Upper lobe of right lung (tissue), 1 donor: ENCODE measurements at places on chromosomes 5 and 9. TPM values are rescaled to one million over a fixed set of nuclear protein-coding genes. Genes with fewer than 3 reads are reported as not detected.

POLE3 gene
- 31.0 TPM for total RNA-seq

ZBED3 gene
- total RNA-seq, result 14.8 TPM

NXNL2 gene
- not detected for total RNA-seq

PCDHB11 gene
- total RNA-seq, result 2.0 TPM

PNPLA7 gene
- total RNA-seq, result 13.7 TPM

PTGES gene
- total RNA-seq, result 2.1 TPM

ACTBL2 gene
- not detected for total RNA-seq

IL13 gene
- not detected for total RNA-seq

RNF38 gene
- total RNA-seq, result 49.7 TPM

HTR1A gene
- total RNA-seq, result not detected

RPS14 gene
- total RNA-seq, result 1,578 TPM

CA9 gene
- total RNA-seq, result 0.55 TPM

ST8SIA4 gene
- 17.8 TPM for total RNA-seq

ZNF483 gene
- 8.7 TPM for total RNA-seq

PPIC gene
- total RNA-seq, result 43.0 TPM

IFNE gene
- total RNA-seq, result not detected

DNA sequence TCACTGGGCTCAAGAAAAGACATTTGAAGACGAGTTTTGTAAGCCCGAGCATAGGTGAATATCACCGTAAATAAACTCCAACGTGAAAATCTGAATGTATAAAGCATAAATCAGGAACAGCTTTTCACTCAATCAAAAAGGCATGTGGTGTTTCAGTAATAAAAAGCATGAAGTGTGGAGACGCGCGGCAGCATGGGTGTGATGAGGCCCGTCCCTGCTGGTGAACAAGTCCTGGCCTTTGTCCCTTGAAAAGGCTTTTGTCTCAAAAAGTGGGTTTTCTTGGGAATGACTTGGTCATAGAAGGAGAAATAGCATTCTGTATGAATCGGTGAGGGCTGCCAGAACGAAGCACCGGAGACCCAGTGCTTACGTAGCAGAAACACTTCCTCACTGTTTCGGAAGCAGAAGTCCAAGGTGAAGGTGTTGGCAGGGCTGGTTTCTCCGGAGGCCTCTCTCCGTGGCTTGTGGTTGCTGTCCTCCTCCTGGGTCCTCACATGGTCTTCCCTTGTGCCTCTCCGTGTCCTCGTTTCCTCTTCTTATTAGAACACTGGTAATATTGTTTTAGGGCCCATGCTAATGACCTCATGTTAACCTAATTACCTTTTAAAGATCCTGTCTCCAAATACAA lies 24.9 kb downstream of the ROPN1L start:
- DNase-seq, result no peak

DNA sequence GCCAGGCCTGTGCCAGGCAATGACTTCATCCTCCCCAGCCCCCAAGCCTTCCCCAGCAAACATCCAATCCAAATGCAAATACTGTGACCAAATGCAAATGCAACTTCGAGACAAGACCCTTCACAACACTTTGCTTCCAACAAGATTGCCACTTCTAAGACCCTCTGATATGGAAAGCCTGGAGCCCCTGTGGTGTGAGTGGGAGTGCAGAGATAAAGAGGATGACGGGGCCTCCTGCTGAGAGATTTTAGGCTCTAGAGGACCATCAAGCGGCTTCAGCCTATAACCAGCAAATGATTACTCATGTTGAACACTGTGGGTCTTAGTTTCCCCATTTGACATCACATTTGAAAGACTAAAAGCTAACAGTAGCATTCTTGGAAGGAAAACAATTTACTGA lies 46.6 kb upstream of the GABRP start:
- no peak for DNase-seq

DNA sequence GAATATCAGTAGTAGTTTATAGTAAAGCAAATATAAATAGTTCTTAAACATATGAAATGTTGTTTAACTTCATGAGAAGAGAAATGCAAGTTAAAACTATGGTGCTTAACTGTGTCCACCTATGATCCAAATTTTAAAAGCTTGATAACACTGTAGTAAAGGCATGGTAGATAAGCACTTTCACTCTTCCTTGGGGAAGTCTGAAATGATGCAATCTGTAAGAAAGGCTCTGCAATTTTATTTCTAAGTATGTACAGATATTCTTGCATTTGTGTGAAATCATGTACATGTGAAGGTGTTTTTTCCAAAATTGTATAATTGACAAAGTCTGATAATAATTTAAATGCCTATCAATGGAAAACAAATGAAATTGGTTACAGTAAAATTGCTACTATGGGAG lies 66.9 kb downstream of the SYK start:
- no peak for DNase-seq

DNA sequence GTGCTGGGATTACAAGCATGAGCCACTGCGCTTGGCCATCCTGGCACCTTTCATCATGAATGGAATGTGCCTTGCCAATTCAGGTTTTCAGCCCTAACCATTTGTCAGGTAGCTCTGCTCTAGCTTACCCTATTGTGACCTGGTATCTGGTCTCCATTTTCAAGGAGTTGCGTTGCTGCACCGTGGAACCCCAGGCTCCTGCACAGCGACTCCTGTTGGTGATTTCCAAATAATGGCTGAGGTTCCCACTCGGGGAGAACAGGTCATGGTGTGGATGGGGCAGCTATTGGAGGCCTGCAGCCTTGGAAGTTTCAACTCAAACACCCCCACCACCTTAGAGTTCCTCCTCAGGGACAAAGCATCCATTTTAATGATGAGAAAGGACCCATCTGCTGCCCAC lies 18.7 kb upstream of the CTSV start:
- DNase-seq, result no peak

- no peak for DNase-seq
Observed at GRCh38 chr9:78574354-78575045, 277.6 kb downstream of the PSAT1 start.

GRCh38 chr9:133057006-133057405 lies 4.8 kb upstream of the CEL start:
- DNase-seq, result no peak

DNA sequence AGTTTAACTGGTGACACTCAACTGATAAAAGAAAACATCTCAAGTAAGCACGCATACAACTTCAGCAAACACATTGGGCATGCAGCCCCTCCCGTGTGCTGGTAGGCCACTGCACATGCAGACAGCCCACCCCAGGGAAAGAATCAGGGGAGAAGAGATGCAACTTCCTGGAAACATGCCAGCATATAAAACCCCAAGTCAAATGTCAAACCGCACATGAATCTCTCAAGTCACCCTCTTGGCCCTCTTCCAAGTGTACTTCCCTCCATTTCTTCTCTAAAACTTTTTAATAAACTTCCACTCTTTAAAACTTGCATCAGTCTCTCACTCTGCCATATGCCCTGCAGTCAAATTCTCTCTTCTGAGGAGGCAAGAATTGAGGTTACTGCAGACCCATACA lies 732.7 kb downstream of the SEMA5A start:
- DNase-seq, result no peak

- no peak for DNase-seq
Observed at GRCh38 chr5:42950116-42950455, 90.0 kb downstream of the ANXA2R start.

DNA sequence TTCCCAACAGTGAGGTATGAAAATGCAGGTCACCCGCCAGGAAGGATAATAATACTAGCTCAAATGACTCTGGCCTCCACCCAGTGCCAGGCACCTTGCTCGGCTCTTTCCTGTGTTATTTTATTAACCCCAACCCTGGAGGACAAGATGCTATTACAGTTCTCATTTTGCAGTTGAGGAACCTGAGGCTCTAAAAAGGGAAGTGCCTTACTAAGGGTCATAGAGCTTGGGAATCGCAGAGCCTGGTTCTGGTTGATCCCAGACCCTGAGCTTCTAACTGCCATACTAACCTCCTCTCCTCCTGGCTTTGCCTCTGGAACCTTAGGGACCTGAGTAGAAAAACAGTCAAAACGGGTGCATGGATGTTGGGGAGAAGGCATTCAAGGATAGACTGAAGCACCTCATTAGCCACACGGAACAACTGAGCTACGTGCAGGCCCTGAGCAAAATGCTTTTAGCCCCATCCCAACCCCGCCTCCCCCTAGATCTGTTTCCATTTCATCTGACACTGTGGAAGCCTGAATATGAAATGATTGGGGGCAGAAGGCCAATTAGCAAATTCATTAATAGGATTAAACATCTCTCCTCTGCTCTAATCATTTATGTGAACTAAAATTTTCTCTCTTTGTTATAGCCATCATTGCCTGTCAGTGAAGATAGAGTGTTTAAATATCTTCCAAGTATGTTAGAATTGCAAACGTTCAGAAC lies 7.9 kb downstream of the KCNIP1 start:
- no peak for DNase-seq

DNA sequence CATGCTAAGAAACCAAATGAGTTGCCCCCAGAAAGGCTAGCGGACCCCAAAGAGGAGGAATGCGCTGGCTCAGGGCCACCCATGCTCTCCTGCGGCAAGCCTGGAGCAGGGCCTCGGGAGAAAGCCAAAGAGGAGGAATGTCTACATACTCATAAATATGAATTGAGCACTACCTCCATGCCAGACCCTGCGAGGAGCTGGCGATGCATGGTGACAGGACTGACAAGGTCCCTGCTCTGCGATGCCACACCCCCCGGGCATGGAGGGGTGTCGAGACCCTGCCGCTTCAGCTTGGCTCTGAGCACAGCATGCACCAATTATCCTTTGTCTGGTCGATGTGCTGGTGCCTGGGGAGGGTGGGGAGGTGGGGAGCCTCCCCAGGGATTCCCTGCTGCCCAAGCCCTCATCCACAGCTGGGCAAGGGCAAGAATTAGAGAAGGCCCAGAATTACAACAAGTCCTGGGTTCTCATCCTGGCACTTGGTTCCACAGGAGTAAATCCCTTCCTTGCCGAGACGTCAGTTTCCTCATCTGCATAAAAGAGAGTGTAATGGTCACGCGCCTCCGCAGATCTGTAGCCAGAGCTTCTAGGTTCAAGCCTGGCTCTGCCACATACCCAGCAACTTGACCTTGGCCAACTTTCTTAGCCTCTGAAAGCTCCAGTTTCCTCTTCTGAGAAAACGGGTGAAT lies 74.4 kb downstream of the FAM114A2 start:
- DNase-seq, result no peak

GRCh38 chr5:157271740-157272271 lies 5.9 kb downstream of the CYFIP2 start:
- no peak for DNase-seq

GRCh38 chr9:96599298-96599697 lies 20.3 kb downstream of the CDC14B start:
- DNase-seq, result no peak

DNA sequence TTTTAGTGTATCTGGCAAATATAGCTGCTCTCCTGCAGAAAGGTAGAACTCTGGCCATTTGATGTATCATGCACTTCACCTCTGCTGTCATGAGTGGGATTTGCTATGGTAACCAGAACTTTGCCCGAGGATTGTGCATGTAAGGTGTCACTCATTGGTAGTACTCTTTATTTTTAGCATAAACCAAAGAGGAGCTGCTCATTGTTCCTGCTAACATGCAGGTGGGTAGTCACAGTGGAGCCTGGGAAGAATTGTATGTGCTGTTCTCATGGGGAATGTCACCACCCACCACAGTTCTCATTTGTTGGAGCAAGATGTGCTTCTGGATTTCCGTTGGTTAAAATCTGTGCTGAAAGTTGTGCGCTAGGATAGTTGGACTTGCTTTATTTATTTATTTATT lies 12.3 kb downstream of the PDZD2 start:
- DNase-seq, result no peak

- DNase-seq, result no peak
Observed at GRCh38 chr5:8458038-8458383, 589.1 kb downstream of the MTRR start.

DNA sequence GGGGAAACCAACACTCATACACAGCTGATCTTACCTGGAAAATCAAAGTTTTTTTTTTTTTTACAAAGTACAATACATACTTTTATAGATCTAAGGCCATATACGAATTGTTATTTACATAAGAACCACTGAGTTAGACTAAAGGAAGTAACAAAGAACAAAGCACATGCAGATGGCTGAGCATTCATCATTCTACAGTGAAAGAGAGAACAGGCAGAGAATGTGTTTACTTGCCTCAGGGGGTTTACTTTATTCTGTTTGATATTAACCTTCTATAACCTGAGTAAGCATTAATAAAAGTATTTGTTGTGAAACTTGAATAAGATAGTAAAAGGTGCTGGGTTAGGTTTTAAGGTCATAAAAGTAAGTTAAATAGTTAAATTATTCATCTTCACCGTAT lies 54.7 kb downstream of the SLC38A9 start:
- no peak for DNase-seq

DNA sequence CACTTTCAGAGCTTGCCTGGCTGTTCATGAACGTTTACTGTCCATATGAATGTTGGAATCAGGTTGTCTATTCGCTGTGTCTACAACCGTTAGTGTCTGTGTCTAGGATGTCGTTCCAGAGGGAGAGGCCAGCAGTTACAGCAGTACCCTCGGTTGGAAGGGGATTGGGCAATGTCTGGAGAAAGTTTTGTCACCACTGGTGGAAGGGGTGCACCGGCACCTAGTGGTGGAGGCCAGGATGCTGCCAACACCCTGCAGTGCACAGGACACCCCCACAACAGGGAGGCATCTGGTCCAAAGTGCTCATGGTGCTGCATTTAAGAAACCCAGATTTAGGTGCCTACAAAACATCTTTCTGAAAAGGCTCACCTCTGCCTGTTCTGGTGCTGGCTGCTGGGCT lies 220.7 kb downstream of the FANCC start:
- no peak for DNase-seq

GRCh38 chr5:180820788-180821321 lies 18.2 kb upstream of the MGAT1 start:
- DNase-seq, result no peak

DNA sequence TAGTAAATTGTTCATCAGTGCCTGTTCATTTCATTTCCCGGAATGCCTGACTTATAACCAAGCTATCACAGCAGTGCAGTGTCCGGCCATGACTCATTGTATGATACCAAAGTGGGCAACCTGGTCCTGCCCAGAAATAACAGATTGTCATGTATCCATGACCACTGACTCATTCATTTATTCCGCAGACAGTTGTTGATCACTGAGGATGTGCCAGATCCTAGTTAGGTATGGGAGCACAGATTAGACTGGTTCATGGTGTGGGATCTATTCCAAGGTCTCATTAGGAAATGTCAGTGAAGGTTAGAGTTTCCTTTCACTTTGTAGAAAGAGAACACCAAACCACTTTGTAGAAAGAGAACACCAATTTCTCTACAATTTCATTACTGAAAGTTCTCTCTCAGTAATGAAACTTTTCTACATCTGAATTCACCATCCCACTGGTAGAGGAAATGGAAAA lies 8.7 kb downstream of the NREP start:
- no peak for DNase-seq

- DNase-seq, result no peak
Observed at GRCh38 chr5:77847814-77848290, 71.7 kb upstream of the TBCA start.

GRCh38 chr9:110703669-110704068 lies 35.1 kb downstream of the MUSK start:
- no peak for DNase-seq
